DMS53 (cell line): ENCODE measurements at places on chromosomes 5 and 9.
A peak's percentile ranks its signal among the peaks of the same experiment; 100 is the strongest.

DNA sequence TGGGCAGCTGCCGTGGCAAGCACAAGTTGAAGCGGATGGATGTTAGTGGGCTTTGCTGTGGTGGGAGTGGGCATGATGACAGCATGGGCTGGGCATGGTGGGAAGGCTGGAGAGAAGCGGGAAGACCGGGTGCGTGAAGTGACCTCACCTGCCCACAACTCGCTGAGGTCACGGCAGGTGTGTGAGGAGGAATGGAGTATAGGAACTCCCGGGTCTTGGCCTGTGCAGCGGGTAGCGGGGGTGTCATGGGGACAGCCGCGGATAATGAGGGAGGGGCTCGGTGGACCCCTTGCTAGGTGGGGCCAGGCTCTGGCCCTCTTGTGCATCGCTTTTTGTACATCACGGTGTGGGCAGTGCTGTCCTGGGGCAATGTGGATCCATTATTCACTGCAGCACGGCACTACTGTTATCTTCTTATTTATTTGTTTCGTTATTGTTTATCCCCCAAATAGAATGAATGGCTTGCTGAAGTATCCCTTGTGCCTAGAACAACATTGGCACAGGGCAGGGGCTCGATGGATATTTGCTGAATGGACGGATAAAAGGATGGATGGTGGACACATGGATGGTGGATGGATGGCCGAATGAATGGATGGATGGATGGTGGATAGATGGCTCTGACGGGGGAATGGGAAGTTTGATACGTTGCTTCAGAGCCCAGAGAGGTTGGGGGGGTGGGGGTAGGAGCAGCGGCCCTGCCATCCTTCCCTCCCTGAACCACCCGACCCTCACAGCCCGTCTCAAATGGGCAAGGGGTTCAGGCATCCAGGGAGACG lies 14.6 kb downstream of the PROP1 start:
- no peak for DNase-seq

- DNase-seq, result peak; percentile 83
Observed at GRCh38 chr5:173498739-173499470, 117.5 kb downstream of the BOD1 start.

DNA sequence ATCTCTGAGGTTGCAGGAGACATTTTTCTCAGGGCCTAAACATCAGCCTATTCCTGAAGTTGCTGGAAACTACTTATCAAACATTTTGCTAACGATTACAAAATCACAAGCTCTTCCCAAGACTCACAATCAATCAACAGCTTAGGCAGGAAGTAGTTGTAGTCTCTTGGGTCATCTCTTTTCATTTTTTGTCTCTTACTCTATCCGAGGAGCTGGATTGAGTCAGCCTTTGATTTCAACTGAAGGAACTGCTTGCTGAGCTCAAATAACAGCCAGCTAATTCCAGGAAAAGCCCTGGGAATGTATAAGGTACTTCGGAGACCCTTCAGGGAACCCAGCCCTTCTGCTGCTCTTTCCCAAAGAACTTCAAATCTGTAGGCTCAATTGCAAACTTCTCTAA lies 398.9 kb downstream of the PLK2 start:
- DNase-seq, result no peak

DNA sequence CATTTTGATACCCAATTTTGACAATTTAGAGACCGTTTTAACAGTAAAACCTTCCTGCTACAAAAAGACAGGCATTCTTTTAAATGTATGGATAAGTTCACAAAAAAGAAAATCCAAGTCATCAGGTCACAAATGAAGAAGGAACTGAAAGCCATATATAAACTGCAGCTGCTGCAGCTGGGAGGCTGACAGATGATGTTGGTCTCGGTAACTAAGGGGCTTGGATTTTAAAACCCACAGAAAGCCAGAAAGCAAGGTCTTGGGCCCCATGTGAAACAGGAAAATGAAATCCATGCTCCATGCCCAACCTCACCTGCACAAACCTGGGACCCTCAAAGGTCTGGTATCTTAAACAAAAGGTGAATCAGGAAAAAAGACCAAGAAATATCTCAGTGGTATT lies 15.7 kb upstream of the C5orf34 start:
- DNase-seq, result no peak

DNA sequence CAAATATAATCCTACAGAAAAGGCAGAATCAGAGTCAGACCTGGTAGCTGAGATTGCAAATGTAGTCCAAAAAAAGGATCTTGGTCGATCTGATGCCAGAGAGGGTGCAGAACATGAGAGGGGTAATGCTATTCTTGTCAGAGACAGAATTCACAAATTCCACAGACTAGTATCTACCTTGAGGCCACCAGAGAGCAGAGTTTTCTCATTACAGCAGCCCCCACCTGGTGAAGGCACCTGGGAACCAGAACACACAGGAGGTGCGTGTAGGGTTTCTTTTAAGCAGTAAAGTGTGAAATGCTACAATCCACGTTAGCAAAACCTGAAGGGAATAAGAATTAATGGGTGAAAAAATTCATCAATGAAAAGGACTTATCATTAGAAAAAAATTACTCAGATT lies 145.8 kb downstream of the GIN1 start:
- no peak for DNase-seq

DNA sequence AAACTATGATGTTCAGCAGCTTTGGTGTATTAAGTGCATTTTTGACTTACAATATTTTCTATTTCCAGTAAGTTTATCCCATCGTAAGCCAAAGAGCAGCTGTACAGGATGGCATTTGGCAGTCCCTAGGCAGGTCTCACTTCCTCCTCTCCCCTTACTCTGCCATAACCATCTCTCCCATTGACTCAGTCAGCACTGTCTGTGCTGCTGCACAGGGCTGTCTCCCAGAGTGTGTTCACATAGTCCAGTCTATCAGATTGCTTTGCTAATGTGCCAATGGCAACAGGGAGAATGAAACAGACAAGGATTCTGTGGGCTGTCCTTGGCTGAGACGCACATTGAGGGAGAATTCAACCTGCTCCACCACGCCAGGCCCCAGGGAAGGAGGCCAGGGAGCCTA lies 47.0 kb upstream of the CAST start:
- no peak for DNase-seq

- DNase-seq, result no peak
Observed at GRCh38 chr5:179265514-179266290, 79.6 kb downstream of the ADAMTS2 start.

GRCh38 chr5:158419186-158419585 lies 560.2 kb upstream of the CLINT1 start:
- DNase-seq, result no peak

GRCh38 chr9:122228568-122229484 lies at the start of gene LHX6:
LHX6 (minus strand) TSS chr9:122228957; CDS start chr9:122228740, 217 bp downstream.
- DNase-seq, result peak; percentile 53

GRCh38 chr5:16552666-16553343 lies 64.0 kb downstream of the RETREG1 start:
- DNase-seq, result peak; percentile 86

DNA sequence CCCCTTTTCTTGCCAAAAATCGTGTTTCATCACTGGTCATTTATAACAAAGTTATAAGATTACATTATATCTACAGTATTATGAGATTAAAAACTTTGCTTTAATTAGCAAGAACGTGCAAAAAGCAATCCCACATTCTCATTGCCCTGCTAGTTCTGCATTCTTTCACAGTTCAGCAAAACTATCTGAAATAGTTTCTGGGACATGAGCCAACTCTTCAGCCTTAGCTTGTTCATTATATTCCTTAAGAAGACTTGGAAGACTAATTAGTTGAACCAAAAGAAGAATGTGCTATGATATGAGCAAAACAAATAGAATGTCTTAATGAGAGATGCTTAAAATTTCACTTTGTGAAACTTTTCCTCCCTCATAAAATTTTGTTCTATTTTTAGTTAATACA lies 76.7 kb downstream of the ITGA1 start:
- DNase-seq, result no peak

DNA sequence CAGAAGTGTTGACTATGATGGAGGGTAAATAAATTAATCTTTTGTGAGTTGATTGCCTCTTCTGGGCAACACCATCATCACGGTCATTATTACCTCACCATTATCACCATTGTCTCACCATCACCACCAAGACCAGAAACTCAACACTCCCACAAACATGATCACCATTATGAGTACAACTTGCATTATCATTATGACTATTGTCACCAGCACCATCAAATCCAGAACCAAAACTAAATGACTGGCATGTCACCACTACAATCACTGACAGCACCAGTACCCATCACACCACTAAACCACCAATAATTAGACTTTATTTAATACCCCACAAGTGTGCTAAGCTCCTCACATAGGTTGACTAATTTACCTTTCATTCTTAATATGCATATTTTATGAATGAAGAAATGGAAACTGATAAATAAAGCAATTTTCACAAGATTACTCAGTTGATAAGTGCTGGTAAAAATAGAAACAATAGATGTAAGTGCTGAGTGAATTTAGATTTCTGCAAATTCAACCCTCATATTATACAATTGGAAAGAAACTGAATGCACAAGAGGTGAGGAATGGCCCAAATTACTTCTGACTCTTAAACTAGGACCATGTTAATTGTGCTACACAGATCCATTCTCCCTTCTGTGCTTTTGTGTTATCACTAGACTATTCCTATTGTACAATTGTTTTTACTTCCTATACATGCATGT lies 517.8 kb upstream of the PAPPA start:
- DNase-seq, result no peak

GRCh38 chr9:31355965-31356364 lies 1028.5 kb upstream of the ACO1 start:
- peak; percentile 39 for DNase-seq

DNA sequence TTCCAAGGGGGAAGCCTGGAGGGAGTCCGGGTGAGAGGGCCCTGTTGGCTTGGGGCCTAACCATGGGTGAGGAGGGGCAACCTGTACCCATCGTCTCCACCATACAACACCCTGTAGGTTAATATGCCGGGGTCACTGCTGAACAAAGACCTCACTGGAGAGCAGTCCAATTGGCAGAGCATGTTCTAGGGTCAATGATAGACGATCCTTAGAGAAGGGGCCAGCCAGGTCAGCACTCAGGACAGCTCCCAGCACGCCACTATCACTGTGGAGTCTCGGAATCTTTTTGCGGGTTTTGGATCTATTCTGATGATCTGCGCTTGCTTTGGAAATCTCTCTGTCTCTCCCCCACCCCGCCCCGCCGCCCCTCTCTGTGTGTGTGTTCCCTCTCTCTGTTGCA lies 218.4 kb upstream of the MVB12B start:
- no peak for DNase-seq

GRCh38 chr9:108475813-108476212 lies 380.0 kb downstream of the ACTL7B start:
- no peak for DNase-seq

DNA sequence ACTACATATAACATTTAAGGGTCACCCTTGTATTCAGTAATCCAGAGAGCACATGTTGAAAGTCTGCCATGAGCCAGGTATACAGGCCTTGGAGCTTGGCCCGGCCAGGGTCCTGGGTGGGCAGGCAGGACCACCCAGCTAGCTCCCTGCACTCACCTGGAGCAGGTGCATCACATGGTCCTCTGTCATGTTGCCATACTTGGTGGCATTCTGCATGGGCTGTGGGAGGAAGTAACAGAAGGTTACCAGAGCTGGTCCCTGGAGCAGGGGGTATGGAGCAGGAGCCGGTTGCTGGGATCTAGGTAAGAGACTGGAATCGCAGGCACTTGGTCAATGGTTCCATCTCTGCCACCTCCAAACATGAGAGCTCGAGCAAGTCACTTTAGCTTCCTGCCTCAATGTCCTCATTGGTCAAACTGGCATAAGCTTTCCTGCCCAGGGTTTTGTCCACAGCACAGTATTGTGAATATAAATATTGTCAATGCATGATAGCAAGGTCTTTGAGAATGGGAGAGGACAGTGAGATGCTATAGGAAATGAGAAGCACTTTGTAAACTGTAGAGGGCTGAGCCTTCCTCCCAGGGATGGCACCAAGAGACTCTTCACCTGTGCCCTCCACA lies 6.5 kb downstream of the CD74 start:
- DNase-seq, result no peak

DNA sequence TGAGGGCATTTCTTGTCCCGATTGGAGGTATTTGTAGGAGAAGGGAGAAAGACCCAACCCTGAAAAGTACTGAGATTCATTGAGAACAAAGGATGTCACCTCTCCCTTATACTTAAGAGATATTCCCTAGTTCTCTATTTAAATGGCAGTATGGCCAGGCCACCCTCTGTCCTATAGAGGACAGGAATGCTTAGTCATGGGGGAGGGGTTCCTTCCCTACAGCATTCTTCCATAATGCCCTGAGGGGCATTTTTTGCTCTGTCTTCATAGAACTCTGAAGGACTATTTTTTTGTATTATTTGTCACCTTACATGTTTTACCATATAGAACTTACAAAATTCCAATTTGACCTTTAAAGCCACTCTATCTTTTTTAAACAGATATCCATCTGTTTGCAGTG lies 176.3 kb downstream of the TMEM161B start:
- DNase-seq, result no peak

- no peak for DNase-seq
Observed at GRCh38 chr9:73719660-73720059, 568.0 kb downstream of the ANXA1 start.

- no peak for DNase-seq
Observed at GRCh38 chr5:10876006-10876744, 115.1 kb upstream of the DAP start.

DNA sequence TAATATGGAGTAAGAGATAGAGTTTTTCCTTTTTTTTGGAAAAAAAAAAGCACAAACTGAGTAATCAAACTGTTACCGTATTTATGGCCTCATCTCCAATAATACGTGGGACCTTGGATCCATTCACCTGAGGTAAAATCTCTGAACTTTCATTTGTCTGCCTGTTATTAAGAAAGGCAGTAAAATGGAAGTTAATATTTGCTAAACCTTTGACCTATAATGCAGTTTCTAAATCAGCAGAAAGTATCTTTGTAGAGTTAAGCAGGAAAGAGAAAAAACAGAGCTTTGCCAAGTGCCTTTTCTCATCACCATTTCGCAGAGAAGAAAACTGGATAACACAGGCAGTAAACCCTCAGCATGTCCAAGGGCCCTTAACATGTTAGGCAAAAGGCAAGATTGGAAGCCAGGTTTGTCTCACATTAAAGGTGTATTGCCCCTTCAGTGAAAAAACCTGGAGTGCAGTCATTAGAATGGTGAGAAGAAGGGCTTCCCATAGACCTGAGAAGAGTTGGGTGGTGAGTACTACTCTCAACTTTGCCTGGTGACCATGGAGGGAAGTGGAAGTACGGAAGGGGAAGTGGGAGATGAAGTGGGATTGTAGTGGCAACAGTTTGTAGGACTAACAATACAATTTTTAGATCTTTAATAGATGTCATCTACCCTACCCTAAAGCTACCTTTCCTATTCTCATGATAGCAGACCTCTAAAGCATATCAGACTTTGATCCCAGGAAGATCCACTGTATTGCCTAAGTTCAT lies 65.4 kb upstream of the GRAMD2B start:
- no peak for DNase-seq

DNA sequence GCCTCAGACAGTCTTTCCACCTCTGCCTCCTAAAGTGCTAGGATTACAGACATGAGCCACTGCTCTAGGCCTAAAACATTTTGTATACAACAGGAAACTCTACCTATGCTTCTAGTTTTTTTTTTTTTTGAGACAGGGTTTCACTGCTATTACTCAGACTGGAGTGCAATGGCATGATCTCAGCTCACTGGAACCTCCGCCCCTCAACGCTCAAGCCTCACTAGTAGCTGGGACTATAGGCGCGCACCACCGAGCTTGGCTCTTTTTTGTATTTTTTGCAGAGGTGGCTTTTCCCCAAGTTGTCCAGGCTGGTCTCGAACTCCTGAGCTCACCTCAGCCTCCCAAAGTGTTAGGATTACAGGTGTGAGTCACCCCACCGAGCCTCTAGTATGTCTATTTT lies 5.4 kb downstream of the HSPA9 start:
- DNase-seq, result peak; percentile 32

- no peak for DNase-seq
Observed at GRCh38 chr5:110297152-110297670, 429.3 kb downstream of the TMEM232 start.
